Breast epithelium (tissue), 4 donors: ENCODE measurements at places on chromosomes 2 and 18.

DNA sequence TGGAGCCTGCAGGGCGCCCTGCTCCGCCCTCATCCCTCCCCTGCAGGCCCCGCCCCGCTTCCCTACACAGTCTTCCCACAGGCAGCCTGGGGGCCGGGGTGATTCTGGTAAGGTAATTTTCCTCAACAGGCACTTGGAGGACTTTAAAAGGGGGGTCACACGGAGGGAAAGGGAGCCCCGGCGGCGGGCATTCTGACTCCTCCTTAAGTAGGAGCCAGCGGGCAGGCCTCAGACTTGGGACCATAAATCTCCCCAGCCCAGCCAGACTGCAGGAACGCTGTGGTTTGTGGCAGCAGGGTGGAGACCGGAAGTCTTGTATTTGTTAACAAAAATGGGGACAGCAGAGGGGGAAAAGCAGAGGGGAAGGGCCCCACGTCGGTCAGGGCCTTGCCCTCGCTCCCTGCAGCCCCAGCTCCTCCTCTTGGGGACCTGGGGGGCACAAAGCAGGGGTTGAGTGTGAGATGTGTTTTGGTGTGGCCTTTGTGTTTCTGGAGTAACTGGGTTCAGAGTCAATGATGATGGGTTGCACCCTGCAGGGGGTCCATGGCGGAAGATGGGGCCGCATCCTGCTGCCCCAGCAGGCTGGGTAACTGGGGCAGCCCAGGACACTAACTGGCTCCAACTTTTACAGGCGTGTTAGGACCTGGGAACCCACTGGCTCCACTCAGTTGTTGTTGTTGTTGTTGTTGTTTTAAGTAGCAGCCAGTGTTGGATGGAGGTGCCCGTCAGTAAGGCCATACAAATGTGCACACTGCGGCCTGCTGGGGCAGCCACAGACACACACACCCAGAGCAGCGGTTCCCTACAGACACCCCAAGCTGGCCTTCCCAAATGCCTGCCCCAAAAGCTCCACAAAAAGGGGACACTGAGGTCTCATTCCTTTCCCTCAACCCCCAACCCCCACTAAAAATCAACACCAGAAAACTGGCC lies 27.7 kb downstream of the SMAD7 start:
- H3K36me3 ChIP-seq = no peaks in the 10 kb centered on the region
- peak overlapping the region; percentile 91 for H3K27ac ChIP-seq
- no peak for DNase-seq
- peaks cover 10% of the 10 kb centered on the region for H3K4me1 ChIP-seq
- peak overlapping the region; percentile 68 for H3K4me3 ChIP-seq
- no peaks in the 10 kb centered on the region for H3K27me3 ChIP-seq

- H3K4me3 ChIP-seq = no peak overlapping the region
- no peak for DNase-seq
- no peaks in the 10 kb centered on the region for H3K36me3 ChIP-seq
Observed at GRCh38 chr2:178005756-178006155, 66.8 kb downstream of the PDE11A start.

GRCh38 chr2:46548103-46548486 lies 68.7 kb downstream of the TMEM247 start:
- H3K36me3 ChIP-seq = no peaks in the 10 kb centered on the region
- no peaks in the 10 kb centered on the region for H3K4me1 ChIP-seq
- no peak overlapping the region for H3K27ac ChIP-seq
- H3K4me3 ChIP-seq = no peak overlapping the region
- no peak for DNase-seq

DNA sequence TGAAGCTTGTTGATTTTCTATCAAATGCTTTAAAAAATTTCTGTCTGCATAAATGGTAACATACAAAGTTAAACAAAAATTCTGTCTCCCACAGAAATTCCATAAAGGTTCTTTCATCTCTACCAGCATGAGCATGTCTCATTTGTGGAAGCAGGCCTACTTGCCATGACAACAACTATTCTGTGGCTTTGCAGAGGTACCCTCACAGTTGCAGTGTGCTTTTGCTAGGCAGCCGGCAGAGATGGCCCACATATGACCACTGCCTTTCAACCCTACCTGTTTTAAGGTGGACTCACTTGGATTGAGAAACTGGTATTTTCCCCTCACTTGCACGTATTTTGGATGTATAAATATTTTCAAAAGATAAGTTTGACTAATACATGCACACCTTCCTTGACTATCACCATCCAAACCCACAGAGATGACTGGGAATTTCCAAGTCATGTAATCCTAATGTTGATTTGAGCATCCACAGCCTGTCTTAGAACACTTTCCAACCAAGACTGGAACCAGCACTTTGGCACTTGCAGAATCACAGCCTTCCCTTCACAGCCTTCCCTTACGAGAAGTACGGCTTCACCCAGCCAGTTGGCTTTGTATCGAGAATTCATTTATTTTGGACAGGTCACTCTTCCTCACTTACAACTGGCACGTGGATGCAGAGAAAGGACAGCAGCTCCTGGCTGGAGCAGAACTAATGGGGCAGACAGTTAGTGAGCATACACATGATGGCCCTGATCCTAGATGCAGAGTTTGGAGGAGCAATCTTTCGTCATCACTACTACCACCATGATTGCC lies 9.3 kb upstream of the FHL2 start:
- H3K4me3 ChIP-seq = no peak overlapping the region
- H3K4me1 ChIP-seq = peaks cover 3% of the 10 kb centered on the region
- H3K27me3 ChIP-seq = no peaks in the 10 kb centered on the region
- peak overlapping the region; percentile 76 for H3K27ac ChIP-seq

DNA sequence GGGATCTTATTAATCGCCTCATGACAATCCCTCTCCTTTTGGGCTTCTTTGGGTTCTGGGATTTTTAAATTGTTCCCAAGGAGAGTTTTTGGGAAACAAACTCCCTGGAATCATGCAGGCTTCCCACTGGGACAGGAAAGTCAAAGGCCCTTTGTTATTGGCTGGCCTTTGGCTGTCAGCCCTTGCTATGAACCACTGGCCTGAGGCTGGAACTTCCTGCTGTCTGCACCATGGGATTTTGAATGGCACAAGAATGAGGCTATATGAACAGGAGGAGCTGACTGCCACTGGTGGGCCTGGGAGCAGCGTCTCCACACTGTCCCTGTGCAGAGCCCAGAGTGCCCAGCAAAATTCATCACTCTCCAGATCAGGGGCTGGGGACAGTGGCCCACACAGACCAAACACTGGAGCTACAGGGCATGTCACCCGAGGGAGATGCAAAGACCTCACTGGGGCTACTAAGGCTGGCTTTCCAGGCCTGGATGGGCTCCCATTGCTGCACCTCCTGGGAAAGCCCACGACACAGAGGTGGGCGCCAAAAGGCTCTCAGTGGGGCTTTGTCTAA lies 35.7 kb downstream of the STEAP3 start:
- H3K4me3 ChIP-seq = no peak overlapping the region
- no peaks in the 10 kb centered on the region for H3K27me3 ChIP-seq
- DNase-seq = no peak
- H3K36me3 ChIP-seq = no peaks in the 10 kb centered on the region
- H3K27ac ChIP-seq = peak overlapping the region; percentile 63

DNA sequence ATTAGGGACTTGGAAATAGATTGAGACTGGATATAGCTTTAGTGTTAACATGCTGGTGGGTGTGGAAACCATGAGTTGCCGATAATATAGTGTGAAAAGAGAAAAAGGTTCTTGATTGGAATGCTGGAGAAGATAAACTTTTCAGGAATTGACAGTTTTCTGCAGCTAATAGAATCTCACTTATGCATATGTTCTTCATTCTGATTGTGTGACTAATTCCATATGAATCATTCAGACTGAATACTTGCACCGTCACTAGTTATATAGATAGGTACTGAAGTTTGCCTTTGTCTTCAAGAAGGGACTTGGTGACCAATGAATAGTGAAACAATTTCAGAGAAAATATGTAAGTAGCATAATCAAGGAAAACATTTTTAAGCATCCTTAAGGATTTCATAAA lies 225.7 kb upstream of the FOSL2 start:
- no peak overlapping the region for H3K27ac ChIP-seq
- no peak for DNase-seq
- H3K4me3 ChIP-seq = no peak overlapping the region
- no peaks in the 10 kb centered on the region for H3K27me3 ChIP-seq
- H3K36me3 ChIP-seq = no peaks in the 10 kb centered on the region

DNA sequence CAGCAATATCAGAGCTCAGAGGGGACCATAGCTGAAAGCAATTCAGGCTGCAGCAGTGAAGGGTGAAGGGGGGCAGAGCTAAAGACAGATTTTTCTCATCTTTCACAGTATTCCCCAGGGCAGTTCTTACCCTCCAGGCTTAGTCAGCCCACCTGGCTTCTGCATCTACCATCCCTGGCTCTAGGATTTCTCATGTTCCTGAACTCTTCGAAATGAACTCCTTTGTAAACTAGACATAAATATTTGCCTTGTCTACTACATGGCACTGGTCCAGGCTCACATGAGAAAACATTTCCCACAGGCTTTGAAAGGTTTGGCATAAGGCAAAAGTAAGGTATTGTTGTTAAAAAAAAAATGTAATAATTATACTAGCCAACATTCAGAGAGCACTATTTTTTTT lies 23.6 kb upstream of the NEB start:
- H3K27ac ChIP-seq = no peak overlapping the region
- DNase-seq = no peak
- no peaks in the 10 kb centered on the region for H3K4me1 ChIP-seq
- no peaks in the 10 kb centered on the region for H3K36me3 ChIP-seq

- H3K27me3 ChIP-seq = no peaks in the 10 kb centered on the region
- peak overlapping the region; percentile 84 for H3K27ac ChIP-seq
- H3K4me1 ChIP-seq = no peaks in the 10 kb centered on the region
Observed at GRCh38 chr18:9334973-9335696, 562 bp downstream of the TWSG1 start.

DNA sequence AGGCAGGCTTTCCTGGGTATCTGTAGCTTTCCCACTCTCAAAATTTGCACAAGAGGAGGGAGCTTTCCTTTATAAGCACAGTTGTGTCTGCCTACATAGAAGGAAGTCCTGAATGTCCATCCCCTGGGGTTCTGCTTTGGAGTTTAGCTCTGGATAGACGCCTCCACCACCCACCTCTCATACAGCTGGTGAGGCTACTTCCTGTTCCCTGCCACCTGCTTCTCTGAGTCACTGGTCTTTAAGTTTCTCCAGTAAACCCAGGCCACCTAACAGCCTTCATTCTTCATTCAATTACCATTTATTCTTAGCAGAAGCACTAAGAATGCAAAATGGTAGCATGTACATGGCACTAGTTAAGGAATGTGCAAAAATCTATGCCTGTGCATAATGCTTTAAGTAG lies 407.8 kb downstream of the CDH2 start:
- H3K4me3 ChIP-seq = no peak overlapping the region
- no peak overlapping the region for H3K27ac ChIP-seq
- H3K27me3 ChIP-seq = no peaks in the 10 kb centered on the region

GRCh38 chr2:85504778-85505261 lies 34.1 kb upstream of the MAT2A start:
- no peaks in the 10 kb centered on the region for H3K36me3 ChIP-seq
- H3K27ac ChIP-seq = no peak overlapping the region
- H3K4me1 ChIP-seq = no peaks in the 10 kb centered on the region
- H3K4me3 ChIP-seq = no peak overlapping the region
- H3K27me3 ChIP-seq = no peaks in the 10 kb centered on the region
